ENCODE measurements at places on chromosomes 3 and 15.

- DNase-seq = no peak
These were observed 21.9 kb downstream of the CYP8B1 start for GRCh38 chr3:42853739-42854302.

- DNase-seq = no peak
These were observed 177.8 kb downstream of the SERPINI1 start for GRCh38 chr3:167913219-167913835.

- DNase-seq = no peak
These were observed 152.0 kb downstream of the ATP10A start for GRCh38 chr15:25711164-25711563.

DNA sequence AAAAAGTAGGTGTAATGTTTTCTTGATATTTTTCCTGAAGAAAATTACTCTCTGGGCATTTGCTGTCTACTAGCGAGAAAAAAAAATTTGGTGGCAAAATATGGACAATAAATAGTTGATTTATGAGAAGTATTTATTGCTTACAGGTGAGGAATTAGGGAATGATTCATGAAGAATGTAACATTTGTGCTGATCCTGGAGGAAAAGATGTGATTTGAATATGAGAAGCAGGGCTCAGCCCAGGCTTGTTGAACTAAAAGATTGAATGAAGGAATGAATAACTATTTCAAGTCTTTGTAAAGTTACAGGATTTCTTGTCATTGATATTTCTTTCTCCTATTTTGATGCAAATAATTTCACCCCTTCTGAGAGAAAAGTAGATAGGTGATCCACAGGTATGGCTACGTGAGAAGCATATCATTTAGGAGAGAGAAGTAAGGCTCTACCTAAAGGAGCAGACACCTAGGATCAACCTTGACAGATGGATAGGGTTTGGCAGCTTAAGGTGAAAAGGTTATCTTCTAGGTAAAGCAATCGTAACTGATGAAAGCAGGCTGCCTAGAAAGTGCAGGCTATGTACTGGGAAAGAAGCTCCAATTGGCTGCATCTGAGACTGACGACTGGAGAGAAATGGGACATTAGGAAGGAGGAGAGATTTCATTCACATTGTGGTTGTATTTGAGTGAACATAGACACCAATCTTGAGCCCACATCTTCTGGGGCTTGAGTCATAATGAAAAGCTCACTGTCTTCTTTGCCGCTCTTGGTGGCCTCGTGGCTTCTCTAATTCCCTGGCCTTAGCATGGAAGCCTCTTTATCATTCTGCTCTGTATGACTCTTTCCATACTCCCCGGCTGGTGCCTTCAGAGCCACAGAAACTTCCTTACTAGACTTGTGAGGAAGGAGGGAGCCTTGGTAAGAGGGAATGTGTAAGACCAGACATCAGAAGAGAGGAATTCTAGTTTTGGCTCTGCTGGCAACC is 106.5 kb downstream of the P3H2 start:
- DNase-seq = no peak

DNA sequence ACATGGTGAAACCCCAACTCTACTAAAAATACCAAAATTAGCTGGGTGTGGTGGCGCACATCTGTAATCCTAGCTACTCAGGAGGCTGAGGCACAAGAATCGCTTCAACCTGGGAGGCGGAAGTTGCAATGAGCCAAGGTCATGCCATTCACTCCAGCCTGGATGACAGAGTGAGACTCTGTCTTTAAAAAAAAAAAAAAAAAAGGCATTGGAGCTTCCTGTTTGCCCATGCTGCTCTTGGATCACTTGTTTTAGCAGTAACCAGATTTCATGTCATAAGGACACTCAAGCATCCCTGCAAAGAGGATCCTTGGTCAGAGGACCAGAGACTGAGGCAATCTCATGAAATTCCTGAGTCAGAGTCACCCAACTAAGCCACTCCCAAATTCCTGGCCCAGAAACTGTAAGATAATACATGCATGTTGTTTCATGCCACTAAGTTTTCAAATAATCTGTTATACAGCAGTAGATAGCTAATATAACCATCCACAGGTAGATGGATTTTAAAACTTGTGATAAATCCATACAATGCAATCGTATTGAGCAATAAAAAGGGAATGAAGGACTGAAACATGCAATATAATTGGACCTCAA is 82.0 kb upstream of the XXYLT1 start:
- DNase-seq = no peak

DNA sequence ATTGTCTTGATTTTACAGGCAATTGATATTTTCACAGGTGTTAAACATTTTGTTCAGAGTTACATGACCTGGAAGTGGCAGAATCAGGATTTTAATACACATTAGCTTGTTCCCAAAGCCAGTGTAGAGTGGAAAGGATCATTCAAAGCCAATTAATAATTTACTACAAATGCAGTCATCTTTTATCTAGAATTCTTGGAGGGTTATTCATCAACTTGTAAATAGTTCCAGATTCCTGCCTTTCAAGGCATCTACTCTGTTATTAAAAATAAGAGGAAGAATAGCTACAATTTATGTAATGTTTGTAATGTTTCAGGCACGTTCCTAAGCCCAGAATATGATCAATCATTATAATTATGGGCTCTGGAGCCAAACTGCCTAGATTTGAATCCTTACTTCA is 358.5 kb downstream of the ZNF385D start:
- no peak for DNase-seq

- no peak for DNase-seq
These were observed 458.1 kb upstream of the RASGRP1 start for GRCh38 chr15:39022532-39023305.

DNA sequence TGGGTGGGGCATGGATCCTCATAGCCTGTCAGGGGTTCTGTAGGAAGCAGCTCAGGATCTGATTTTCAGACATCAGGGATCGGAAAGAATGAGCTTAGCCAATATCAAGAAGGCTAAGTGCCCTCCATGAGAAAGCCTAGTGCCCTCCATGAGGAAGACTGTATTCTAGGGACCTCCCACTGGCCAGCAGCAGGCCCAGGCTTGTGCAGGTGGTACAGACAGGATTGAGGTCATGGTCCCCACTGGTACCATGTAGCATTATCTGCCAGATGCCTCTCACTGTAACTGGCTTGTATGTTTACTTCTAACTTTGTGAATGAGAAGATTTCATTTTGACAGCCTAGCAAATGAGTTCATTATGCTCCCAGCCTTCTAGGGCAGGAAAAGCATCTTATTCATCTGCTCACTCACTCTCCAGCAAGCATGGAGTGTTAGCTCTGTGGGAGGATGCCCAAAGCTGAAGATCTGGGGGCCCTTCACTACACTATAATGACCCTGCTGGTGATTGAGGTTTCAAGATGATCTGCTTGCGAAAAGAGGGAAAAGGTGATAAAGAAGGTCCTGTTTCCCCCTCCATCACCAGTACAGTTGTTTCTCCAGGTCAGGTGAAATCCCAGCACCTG is 7.5 kb downstream of the EPHB1 start:
- DNase-seq = no peak

DNA sequence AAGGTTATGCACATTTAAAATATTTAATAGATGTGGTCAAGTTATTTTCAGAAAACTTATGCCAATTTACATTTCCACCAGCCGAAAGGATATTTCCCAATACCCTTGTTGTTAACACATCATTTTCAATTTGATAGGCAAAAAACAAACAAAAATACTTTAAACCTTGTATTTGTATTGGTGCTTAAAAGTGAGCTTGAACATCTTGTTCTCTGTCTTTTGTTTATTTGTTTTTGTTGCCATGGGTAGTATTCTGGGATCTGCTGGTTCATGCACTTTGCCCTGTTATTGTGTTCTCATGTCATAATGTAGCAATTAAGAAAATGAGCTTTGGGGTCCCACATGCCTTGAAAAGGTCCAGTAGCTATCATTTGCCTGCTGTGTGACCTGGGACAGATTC is 191.4 kb downstream of the LRTM1 start:
- DNase-seq = no peak

DNA sequence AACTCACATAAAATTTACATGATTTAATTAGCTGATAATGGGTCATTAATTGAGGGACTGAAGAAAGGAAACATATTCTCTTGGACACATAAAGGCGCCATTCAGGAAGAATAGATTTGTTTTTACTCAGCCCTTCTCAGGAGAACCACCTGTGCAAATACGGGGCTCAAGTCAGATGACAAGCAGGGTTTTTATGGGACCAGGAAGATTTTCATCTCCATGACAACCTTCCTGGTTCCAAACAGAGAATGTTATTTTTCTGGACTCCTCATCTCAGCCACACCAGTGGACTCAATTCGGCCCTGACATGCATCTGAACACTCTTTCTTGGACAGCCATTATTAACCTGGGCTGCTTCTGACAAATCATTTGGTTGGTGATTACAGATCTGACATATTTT is 120.5 kb downstream of the PDZRN3 start:
- no peak for DNase-seq

DNA sequence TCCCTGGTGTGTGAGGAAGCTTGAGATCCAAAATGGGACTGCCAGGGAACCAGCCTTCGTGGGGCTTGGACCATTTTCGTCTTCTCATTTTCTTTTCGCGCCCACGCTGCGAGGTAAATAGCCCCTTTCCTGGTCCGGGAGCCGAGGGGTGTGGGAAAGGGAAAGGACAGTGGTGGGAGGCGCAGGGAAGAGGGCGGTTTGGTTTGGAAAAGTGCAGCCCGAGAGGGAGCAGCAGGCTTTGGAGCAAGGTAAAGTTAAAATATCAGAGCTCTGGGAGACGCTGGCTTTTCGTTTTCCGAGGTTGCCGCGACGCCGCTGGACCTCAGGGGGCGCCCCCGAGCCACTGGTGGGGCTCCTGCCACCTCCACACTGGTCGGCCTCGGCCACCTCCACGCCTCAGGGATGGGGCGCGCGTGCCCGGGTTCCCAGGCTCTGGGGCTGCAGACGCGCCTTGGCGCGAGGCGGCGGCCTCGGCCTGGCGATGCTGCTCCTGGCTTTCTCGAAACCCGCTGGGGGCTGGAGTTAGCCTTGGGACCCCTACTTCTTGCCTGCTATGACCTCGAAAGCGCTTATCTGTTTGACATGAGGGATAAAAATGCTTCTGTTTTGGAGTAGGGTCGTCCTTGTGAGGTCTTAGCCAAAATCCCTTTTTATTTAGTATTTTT is 3.2 kb downstream of the PTPRG start:
- DNase-seq = peak; percentile 93

GRCh38 chr15:43776718-43777266 is at the start of gene ELL3:
Gene ELL3 (minus strand): TSS chr15:43776966. CDS start chr15:43776901, 65 bp downstream.
- DNase-seq = peak; percentile 78
